ENCODE measurements at places on chromosomes 2 and 18.

GRCh38 chr18:9109523-9109922, 7.0 kb downstream of the NDUFV2 start:
- no peak for DNase-seq

- no peak for DNase-seq
Observed at GRCh38 chr2:199466692-199467065, 8.9 kb upstream of the SATB2 start.

DNA sequence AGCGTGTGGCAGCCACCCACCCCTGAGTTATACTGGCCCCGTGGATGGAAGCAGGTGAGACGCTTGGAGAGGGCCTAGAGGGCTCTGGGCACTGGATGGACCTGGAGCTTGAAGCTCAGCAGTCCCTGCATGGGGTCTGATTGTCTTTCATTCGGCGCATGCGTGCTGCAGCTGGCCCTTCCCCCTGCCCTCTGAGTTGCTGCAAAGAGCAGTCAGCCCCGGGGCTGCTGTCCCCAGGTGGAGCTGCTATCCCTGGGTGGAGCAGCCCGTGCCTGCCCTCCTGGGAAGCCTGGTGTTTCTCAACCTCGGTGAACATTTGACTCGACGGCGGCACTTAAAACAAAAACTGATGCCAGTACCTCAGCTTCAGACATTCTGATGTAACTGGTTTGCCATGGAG, 29.6 kb downstream of the IGFBP5 start:
- peak; percentile 85 for DNase-seq

DNA sequence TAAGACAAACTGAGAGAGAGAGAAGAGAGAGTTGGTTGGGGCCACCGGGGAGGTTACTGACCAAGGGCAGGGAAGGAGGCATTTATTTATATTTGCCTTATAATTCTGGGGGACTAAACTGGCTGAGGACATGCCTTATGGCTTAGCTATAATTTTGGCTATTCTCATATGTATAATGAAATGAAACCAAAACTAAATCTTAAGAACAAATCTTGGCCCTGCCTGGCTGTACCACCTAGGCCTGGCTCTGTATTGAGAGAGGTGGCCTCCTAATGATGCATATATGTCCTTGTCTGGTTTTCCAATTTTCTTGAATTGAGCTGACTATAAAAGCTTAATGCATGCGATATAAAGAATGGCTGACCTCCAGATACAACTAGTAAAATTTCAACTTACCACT, 3.5 kb upstream of the PPP1CB start:
- DNase-seq, result no peak

- no peak for DNase-seq
Observed at GRCh38 chr18:21479721-21480120, 120.8 kb downstream of the ESCO1 start.

DNA sequence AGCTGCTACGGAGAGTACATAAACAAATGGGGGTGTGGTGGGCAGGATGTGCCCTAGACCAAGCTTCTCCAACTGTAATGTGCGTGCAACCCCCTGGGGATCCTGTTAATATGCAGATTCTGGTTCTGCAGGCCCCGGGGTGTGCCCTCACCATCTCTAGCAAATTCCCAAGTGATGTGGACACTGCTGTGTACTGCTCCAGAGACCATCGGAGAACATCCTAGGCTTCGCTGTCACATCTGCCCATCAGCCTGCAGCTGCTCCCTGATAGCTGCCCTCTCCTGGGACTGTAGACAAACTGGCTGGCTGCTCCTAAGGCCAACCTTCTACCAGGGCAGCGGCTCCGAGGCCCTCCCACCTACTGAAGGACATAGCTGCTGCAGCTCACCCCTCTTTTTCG, 3.2 kb downstream of the HS1BP3 start:
- peak; percentile 76 for DNase-seq

DNA sequence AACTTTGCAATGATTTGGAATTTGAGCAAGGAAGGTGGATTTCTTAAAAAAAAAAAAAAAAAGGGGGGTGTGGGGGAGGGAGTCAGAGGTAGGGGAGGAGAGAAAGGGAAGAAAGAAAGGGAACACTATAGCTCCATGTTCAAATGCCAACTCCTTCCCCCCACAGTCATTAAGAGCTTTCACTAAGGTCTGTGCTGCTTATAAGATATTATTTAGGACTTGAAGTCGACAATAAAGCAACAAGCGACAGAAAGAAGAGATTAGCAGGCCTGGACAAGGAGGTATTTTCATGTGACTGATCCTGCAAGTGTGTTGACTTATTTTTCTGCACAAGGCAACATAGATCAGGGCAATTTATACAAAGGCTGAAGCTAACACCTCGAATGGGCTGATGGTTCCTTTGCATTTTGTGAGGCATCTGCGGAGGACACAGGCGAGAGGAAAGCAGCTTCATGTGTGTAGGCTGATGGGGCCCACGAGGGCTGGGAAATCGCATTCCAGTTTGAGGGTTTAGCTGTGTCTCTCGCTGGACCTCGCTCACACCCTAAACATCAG, 382.0 kb downstream of the SOX11 start:
- DNase-seq, result no peak

DNA sequence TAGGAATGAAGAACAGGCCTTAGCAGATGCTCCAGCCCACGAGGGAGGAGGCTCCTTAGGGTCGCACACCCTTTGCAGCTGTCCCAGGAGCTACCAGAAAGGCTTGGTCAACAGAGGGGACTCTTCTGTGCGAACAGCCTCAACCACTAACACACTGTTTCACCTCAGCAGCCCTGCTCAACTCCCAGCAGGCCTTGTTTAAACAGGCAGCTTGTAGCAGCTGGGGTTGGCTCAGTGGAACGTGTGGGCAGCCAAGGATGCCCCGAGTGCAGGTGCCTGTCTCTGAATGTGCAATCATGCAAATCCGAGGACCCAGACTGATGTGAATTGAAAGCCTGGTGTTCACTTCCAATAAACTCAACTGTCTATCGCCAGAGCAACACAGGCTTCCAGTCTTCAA, 88.7 kb upstream of the CXCR4 start:
- peak; percentile 69 for DNase-seq

DNA sequence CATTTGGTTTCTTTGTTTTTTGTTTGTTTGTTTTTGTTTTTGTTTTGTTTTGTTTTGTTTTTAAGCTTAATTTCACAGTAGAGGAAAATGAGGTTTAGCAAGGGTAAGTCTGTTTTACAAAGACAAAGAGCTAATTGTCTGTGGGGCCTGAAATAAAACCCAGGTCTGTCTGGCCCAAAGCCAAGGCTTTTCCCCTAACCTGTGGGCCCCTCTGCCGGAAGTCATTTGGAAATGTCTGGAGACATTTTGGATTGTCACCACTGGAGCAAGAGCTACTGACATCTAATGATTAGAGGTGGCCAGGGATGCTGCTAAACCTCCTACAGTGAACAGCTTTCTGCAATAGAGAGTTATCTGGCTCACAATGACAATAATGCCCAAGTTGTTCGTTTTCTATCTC, 167.2 kb downstream of the MAP2 start:
- no peak for DNase-seq

GRCh38 chr18:59551902-59552635, 145.2 kb downstream of the CCBE1 start:
- DNase-seq, result no peak

- DNase-seq, result peak; percentile 46
Observed at GRCh38 chr18:25896956-25897355, 193.5 kb downstream of the SS18 start.

DNA sequence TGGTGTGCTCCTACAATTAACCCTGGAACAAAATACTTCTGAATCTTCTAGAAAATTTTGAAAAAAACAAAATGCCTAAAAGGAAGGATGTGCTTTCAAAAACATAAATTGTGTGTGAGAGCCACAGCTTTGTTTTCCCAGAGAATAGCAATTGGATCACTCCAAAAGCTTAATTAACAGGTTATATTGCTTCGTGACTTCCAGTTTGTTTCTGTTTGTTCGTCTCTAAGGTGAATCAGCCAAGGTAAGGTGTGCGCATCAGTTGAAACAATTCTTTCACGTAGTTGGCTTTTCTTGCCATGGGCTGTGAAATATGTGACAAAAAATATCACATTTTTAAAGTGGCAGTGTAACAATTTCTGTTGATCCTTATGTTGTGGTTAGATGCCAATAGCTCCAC, 90.3 kb upstream of the BARD1 start:
- no peak for DNase-seq

- DNase-seq, result no peak
Observed at GRCh38 chr2:79428745-79429144, 84.1 kb upstream of the CTNNA2 start.

Data from eye (tissue), 1 donor.